Choroid plexus epithelial cell (primary cell): ENCODE measurements at places on chromosomes 6 and 20.
A peak's percentile ranks its signal among the peaks of the same experiment; 100 is the strongest.

DNA sequence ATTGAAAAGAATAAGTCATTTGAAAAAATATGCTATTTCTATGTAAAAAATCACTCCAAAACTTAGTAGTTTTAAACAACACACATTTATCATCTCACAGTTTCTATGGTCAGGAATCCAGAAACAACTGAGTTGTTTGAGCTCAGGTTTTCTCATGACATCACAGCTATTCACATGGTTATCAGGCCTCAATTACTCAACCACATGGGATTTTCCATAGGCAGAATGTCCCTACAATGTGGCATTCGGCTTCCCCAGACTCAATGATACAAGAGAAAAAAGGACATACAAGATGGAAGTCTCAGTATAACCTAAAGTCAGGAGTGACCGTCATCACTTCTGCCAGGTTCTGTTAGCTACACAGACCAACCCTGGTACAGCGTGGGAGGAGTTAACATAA lies 3.4 kb upstream of the SLC35D3 start:
- no peak for DNase-seq

GRCh38 chr6:108627692-108628550 lies 67.2 kb downstream of the FOXO3 start:
- DNase-seq: peak; percentile 48

DNA sequence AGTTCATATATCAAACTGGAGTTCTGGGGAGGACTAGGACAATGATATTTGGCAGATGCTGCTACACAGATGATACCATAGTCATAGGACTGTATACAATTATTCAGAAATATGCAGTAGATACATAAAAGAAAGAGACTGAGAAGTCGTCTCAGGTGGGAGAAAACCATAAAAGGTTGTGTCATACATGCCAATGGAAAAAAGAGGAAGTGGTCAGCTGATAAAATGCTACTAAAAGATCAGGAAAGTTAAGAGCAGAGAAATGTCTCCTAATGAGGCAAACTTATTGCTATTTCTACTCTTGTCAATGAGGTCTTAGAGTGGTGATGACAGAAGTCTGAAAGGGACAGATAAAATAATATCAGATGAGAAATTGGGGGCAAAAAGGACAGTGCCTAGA lies 407.6 kb downstream of the COL12A1 start:
- no peak for DNase-seq

- DNase-seq: no peak
These were observed 410.5 kb upstream of the RNF217 start for GRCh38 chr6:124551711-124552233.

DNA sequence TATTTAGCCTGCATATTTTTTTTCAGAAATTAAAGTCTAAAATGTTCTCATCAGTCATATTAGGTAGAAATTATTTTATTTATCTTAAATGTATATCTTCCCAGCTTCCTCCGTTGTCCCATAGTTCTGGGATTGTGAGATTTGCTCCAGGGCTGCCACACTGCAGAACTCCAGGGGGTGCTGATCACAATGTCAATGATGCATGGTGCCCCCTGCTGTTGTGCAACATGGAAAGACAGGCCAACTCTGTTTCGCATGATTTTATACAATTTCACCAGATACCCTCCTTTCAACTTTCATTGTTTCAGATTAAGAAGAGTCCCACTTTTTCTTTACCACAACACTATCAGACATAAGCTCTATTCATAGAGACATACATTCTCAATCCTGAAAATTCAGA lies 35.9 kb downstream of the ID4 start:
- DNase-seq: no peak
